Left ventricle myocardium inferior (tissue), 1 donor: ENCODE measurements at places on chromosomes 11 and 22. TPM values are rescaled to one million over a fixed set of nuclear protein-coding genes. Genes with fewer than 3 reads are reported as not detected.

DNA sequence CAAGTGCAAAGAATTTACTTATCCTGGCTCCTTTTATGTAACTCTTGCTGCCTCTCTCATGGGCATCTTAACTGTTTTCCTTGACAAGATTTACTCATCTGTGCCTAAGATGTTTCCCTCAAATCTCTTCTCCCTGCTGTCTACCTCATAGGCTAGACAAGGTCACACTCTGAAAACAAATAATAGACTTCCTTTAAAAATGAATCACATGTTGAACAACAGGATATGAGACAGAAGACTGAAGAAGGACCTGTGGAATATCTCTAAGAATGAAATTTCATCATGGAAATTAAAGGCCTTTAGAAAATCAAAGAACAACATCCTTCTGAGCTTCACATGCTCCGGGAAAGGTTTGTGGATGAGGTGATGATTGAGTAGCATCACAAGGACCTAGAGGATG lies 6.0 kb upstream of the SCGB2A2 start:
- H3K4me1 ChIP-seq, result no peaks in the 10 kb centered on the region
- H3K4me3 ChIP-seq, result no peak overlapping the region
- DNase-seq, result no peak

OOSP4B gene
- not detected for total RNA-seq

IGLL5 gene
- total RNA-seq, result 0.47 TPM

KCNC1 gene
- not detected for total RNA-seq

HORMAD2 gene
- not detected for total RNA-seq

MTFP1 gene
- 19.7 TPM for total RNA-seq

DNA sequence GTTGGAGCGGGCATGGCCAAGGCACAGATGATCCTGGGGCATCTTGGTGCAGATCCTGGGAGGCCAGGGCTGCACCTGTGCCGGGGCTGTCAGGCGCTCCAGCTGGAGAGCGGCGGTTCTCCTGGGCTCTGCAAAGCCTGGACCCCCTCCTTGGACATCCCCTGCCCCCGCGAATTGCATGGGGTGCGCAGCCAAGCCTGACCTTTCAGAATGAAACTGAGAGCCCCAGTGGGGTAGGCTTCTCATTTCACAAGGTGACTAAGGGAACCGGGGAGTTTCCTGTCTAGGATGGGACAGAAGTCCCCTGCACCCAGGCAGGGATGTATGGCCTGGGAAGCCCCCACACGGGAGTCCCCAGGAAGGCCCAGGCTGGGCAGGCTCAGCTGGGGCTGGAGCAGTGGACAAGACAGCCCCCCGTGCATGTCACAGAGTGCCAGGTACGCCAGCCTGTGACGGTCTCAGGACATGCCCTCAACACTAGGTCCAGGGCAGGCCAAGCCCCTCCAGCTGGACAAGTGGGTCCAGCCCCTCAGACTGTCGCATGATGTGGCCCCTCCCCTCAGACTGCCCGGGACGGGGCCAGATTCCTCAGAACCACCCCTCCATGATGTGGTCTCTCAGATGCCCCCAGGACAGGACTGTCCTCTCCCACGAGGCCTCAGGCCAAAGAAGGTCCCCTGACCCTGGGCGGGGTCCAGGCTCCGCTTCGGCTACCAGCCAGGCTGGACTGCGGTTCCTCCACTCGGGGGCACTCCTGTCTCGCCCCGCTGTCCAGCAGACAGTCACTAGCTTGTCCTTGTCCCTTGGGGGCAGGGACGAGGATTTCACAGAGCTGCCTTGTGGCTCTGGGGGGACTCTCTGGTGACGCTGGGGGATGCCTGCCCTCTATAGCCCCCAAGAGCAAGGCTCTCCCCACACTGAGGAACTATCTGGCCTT lies 2.3 kb downstream of the LSP1 start:
- H3K36me3 ChIP-seq, result no peaks in the 10 kb centered on the region
- no peak for DNase-seq
- H3K4me3 ChIP-seq, result no peak overlapping the region
- H3K27ac ChIP-seq, result no peak overlapping the region
- peaks cover 12% of the 10 kb centered on the region for H3K4me1 ChIP-seq
- H3K27me3 ChIP-seq, result no peaks in the 10 kb centered on the region

PARVA gene
- total RNA-seq, result 75.4 TPM

DNA sequence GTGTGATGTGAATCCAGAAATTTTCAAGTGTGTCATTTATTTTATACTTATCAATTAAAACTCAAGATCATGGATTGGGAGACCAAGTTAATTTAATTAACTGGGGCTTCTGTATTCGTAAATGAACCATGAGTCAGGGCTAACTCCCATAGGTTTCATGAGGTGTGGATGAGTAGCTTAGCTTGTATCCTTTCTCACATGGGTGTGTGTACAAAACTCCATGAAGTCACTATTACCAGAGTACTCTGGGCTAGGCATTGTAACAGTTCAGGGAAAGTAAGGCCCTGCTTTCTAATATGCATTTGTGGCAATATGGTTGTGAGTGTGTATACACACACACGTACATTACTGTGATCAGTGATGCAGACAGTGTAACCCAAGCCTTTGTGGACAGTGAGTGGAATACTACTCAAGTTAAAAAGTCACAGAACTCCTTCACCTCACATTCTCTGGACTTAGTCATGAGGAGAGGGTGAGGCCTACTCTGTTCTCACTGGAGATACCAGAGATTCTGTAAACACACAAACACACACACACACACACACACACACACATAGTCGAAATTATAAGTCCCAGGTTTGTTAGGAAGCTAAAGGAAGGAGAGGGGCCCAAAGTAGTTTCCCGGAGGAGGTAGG lies 3.5 kb downstream of the CNTF start:
- H3K27me3 ChIP-seq, result no peaks in the 10 kb centered on the region
- H3K36me3 ChIP-seq, result peaks cover 43% of the 10 kb centered on the region
- no peak overlapping the region for H3K27ac ChIP-seq
- DNase-seq, result no peak

GRCh38 chr22:38222797-38223119 lies 21.0 kb downstream of the MAFF start:
- H3K4me3 ChIP-seq, result no peak overlapping the region
- DNase-seq, result no peak
- H3K36me3 ChIP-seq, result peaks cover 59% of the 10 kb centered on the region
- H3K4me1 ChIP-seq, result peaks cover 52% of the 10 kb centered on the region
- peak overlapping the region; percentile 46 for H3K27ac ChIP-seq
- no peaks in the 10 kb centered on the region for H3K27me3 ChIP-seq

DNA sequence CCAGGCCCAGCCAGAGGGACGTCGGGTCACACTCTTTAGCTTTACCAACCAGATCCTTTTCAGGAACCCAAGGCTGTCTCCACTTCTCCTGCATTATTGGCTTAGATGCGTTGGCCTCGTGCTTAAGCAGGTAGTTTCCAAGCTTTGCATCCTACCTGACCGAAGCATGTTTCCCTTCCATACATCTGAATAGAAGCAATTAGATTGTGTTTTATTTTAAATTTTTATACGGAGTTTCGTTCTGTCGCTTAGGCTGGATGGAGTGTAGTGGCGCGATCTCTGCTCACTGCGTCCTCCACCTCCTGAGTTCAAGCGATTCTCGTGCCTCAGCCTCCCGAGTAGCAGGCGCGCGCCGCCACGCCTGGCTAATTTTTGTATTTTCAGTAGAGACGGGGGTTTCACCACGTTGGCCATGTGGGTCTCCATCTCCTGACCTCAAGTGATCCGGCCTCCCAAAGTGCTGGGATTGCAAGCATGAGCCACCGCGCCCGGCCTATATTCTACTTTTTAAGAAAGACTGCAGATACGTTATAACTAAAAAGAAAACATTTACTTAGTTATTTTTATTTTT lies 677 bp downstream of the DYNC2H1 start:
- H3K4me1 ChIP-seq, result peaks cover 24% of the 10 kb centered on the region
- H3K4me3 ChIP-seq, result peak overlapping the region; percentile 80
- no peak for DNase-seq
- peaks cover 10% of the 10 kb centered on the region for H3K36me3 ChIP-seq
- peak overlapping the region; percentile 73 for H3K27ac ChIP-seq
- H3K27me3 ChIP-seq, result peaks cover under 1% of the 10 kb centered on the region

LYVE1 gene
- 41.1 TPM for total RNA-seq

DNA sequence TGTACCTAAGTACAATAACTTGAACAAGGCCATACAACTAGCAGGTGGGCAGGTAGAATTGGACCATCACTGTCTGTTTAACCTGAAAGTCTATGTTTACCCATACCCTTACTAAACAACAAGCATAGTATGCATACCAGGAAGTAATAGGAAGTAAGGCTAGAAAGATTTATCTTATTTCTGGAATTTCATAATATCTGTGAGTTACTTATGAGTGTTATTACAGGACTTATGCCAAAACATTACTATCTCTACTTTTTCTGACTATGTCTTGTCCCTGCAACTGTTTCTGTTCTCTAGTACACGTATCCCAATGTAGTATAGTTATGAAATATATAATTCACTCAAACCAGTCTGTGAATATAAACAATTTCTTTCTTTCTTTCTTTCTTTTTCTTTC lies 1400.8 kb upstream of the TENM4 start:
- H3K4me1 ChIP-seq, result no peaks in the 10 kb centered on the region
- no peak for DNase-seq
- H3K4me3 ChIP-seq, result no peak overlapping the region
- H3K36me3 ChIP-seq, result no peaks in the 10 kb centered on the region
- no peak overlapping the region for H3K27ac ChIP-seq

GRCh38 chr22:39092111-39092862 lies 4.8 kb upstream of the APOBEC3H start:
- no peak for DNase-seq
- H3K4me3 ChIP-seq, result no peak overlapping the region
- H3K4me1 ChIP-seq, result peaks cover 19% of the 10 kb centered on the region
- H3K27me3 ChIP-seq, result peaks cover 6% of the 10 kb centered on the region

DNA sequence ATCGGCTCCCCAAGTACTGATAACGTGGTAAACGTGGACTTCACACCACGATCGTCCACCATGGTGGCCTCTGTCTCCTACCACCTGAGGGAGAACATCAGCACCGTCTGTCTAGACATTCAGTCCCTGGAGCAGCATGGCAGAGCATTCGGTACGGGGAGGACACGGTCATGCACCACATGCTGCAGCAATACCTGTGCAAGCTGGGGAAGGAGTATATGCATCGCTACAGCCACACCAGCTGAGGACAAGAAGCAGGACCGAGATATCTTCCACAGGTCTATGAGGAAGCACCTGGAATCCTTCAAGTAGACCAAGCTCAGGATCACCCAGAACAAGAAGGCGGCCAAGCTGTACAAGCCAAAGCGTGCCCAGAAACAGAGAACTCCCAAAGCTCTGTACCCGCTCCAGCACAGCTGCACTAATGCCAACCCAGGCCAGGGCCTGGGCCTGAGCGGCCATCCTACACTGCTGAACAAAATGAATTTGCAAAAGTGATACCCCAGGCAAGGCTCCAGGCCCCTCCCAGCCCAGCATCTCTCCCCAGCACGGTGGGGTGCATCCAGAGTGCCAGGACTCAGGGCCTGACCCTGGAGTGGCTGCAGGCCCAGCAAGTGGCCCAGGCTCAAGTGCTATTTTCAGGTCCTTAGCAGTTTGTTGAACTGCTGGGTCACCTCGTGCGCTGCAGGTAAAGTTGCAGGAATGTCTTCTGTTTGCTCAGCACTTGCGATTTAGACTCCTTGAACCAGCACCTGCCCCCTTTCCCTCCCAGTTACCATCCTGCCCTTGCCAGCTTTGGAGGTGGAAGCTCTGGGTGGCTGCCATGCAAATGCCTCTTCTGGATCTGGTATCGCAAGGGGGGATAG lies 119.3 kb upstream of the SERPIND1 start:
- peaks cover 5% of the 10 kb centered on the region for H3K27me3 ChIP-seq
- DNase-seq, result no peak
- H3K4me3 ChIP-seq, result no peak overlapping the region
- H3K36me3 ChIP-seq, result no peaks in the 10 kb centered on the region
- no peaks in the 10 kb centered on the region for H3K4me1 ChIP-seq

DNA sequence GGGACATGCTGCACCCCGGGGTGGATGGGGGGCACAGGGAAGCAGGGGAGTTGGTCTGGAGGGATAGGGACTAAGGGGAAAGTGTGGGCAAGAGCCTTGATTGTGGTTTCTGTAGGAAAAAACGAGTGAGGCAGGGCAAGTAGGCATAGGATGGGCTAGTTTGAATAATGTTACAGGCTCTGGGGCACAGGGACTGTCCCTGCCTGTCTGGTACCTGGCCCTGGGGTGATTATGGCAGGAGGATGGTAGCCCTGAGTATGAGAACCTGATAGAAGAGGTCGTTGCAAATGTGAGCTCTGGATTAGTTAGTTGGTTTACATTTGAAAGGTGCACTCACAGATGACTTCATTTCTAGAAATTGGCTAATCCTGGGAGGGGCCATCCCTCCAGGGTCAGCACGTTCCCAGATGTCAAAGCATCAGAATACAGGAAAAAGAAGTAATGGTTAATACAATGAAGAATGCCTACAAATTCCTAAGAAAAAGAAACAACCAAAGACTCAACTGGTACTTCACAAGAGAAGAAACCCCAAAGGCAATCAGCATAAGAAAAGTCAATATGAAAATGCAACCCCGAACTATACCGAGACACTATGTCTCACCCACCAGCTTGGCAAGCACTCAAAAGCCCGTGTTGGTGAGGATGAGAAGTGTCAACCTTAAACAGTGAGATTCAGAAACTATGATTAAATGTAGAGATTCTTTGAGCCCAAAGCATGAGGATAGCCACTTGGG lies 11.3 kb upstream of the SMIM38 start:
- peaks cover 5% of the 10 kb centered on the region for H3K36me3 ChIP-seq
- H3K4me1 ChIP-seq, result no peaks in the 10 kb centered on the region
- no peaks in the 10 kb centered on the region for H3K27me3 ChIP-seq
- no peak overlapping the region for H3K4me3 ChIP-seq
- no peak overlapping the region for H3K27ac ChIP-seq

- H3K4me3 ChIP-seq, result no peak overlapping the region
- peaks cover 27% of the 10 kb centered on the region for H3K36me3 ChIP-seq
- H3K27ac ChIP-seq, result no peak overlapping the region
- H3K4me1 ChIP-seq, result no peaks in the 10 kb centered on the region
- H3K27me3 ChIP-seq, result peaks cover 40% of the 10 kb centered on the region
- no peak for DNase-seq
Measured at GRCh38 chr22:45129703-45130524, 33.8 kb upstream of the NUP50 start.

SPECC1L gene
- total RNA-seq, result 51.9 TPM

SYT8 gene
- not detected for total RNA-seq

- H3K4me1 ChIP-seq, result peaks cover 26% of the 10 kb centered on the region
- no peaks in the 10 kb centered on the region for H3K27me3 ChIP-seq
- H3K27ac ChIP-seq, result no peak overlapping the region
Measured at GRCh38 chr22:17164392-17165024, 5.4 kb upstream of the HDHD5 start.

DNA sequence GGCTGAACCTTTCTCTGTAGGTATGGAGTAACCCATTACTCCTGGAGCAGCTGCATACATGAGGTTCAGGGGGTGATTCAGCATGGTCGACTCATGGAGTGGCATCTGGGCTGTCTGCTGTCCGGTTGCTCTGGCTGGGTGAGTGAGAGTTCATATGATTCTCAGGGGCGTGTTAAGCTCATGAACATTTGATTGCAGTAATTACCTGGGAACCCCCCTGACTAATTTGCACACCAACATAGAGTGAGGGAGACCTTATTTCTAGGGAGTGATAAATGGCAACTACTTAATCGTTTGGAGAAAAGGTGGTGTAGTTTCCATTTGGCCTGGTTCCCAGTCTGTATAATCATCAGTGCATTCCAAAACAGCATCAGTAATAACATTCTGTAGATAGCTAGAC lies 661.9 kb downstream of the ETS1 start:
- H3K4me1 ChIP-seq, result no peaks in the 10 kb centered on the region
- no peaks in the 10 kb centered on the region for H3K27me3 ChIP-seq
- no peak for DNase-seq

- DNase-seq, result no peak
- H3K4me3 ChIP-seq, result no peak overlapping the region
- H3K27ac ChIP-seq, result no peak overlapping the region
- H3K36me3 ChIP-seq, result no peaks in the 10 kb centered on the region
Measured at GRCh38 chr11:77770629-77771028, 49.9 kb downstream of the RSF1 start.
